Uterus (tissue), 4 donors: ENCODE measurements at places on chromosomes 13 and 19.

- no peak for DNase-seq
Measured at GRCh38 chr19:55149078-55150003, at the start of gene TNNT1. Gene TNNT1 (minus strand): TSS chr19:55149206. CDS start chr19:55147157, 2,049 bp downstream.

DNA sequence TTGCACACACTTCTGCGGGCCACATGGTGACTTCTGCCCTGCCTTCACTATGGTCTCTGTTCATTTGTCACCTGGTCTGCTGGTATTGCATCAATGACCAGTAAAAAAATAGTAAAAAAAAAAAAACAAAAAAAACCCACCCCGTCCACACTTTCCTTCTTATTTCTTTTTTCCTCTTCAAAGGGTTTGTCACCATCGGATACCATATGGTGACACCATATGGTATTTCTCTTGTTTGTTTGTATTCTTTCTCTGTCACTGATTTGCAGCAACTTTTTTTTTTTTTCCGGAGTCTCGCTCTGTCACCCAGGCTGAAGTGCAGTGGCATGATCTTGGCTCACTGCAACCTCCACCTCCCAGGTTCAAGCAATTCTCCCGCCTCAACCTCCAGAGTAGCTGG, 26.2 kb upstream of the OR7C2 start:
- DNase-seq, result no peak

GRCh38 chr13:91185294-91185863, 162.1 kb upstream of the MIR17HG start:
- no peak for DNase-seq

DNA sequence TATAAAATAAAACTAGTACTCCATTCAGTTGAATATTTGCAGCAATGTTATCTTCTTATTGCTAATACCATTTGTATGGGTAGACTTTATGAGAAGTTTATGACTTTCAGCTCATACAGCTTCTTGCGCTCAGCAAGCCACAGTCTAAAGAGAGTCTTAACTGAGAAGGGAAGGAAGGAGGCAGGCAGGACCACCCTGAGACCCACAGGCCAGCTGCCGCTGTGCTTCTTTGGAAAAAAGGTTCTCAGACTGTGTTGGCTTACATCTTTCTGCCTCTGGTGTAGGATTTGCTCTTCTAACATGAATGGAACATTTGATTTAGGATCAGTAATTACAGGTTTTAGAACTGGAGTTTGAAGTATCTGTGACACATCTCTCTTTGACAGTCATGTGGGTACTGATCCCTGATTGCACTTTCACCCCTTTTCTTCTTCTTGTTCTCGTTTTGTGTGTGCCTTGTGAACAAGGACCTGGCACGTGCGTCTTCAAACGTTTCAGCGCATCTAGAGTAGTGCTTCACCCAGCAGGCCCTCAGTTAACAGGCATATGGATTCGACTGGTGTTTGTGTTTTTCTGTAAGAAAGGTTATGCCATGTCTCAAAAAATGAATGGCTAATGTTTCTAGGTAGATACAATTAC, 7.1 kb upstream of the GPR18 start:
- DNase-seq, result no peak

DNA sequence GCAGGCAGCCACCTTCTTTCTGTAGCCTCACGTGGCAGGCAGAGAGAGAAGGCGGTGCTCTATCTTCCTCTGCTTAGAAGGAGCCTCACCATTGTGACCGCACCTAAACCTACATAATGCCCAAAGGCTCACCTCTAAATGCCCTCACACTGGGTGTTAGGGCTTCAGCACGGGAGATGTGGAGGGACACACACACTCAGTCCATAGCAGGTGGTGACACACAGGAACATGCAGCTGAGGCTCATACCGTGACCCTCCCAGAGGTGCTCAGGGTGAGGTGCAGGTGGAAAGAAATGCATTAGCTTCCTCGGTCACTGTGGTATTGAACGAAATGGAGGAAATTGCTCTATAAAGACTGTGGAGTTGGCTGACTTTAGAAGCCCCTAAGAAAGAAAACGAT, 37.7 kb upstream of the TUBGCP3 start:
- DNase-seq, result no peak

DNA sequence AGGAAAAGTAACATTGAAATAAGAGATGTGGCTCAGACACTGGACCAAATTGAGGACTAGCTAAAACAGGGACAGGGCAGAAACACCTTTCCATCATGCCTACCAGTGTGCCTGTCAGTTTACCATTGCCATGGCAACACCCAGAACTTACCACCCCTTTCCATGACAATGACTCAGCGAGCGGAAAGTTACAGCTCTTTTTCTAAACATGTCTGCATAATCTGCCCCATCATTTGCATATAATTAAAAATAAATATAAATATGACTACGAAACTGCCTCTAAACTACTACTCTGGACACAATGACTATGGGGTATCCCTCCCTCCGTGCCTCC, 96.0 kb downstream of the UBL3 start:
- no peak for DNase-seq

GRCh38 chr13:65808061-65808460, 1422.1 kb downstream of the PCDH9 start:
- no peak for DNase-seq

DNA sequence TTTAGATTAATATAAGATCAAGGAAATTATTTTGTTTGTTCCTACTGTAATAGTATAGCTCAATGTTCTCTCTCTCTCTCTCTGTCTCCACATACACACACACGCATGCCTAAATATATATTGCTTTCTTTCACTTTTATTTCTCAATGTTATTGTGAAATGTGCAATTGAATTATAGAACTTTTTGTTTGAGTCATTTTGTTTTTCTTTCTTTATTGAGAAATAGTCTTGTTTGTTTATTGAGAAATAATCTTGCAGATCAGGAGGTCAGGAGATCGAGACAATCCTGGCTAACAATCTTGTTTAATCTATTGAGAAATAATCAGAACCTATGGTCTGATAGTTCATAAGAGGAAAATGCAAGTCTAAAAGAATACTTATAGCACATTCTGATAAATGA, 1581.3 kb downstream of the EFNB2 start:
- no peak for DNase-seq

DNA sequence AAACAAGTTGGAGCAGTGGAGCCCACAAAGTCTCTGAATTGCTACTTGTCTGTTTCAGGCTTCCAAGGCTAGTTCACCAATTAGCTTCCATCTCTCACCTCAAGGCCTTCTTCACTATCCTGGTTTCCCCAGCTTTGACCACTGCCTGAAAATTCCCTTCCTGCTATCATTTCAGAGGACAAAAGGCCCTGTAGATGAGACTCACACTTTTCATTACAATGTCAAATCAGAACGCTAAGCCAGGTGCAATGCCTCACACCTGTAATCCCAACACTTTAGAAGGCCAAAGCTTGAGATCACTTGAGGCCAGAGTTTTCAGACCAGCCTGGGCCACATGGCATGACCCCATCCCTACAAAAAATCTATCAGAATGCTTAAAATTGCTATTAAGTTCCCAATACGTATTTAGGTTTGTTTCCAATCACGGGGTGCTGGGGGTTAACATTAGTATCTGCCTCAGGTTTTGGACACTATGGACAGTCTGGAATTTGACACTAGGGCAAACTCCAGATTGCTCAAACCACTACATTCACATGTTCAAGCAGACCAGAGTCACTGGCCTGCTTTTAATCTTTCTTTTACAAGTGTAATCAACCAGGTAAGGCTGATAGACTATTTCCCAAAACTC, 5.5 kb downstream of the TPT1 start:
- DNase-seq, result no peak

DNA sequence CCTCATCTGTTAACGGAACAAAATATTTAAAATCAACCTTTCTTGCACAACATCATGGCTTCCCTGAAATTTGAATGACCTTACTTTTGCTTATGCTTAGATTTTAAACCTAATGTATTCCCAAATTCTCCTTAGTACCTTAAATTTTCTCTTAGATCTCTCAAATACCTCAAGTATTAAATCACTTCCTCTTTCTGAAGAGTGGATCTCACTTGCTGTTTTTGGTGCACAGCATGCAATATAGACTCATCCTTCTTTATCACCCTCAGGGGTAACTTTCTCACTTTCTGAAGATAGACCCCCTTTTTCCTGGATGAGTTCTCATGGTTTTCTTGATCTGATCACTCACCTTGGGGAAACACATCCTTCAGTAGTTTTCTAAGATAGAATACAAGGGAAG, 871.7 kb downstream of the DACH1 start:
- DNase-seq, result no peak

DNA sequence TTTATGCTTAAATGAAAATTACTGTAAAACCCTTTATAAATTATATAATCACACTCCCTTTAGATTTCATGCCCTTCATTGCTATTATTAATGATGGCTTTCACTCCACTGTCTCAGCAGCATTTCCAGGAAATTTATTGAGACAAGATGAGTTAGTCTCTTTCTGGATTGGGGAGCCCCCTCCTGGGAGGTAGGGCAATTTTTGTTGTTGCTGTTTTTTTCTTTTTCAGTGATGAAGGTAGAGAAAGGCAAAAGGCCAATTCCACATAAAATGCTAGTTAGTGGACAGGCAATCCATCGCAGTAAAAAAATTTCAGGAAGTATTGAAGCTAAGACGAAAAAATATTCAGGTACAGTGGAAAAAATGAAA, 80.2 kb downstream of the TEX26 start:
- no peak for DNase-seq

DNA sequence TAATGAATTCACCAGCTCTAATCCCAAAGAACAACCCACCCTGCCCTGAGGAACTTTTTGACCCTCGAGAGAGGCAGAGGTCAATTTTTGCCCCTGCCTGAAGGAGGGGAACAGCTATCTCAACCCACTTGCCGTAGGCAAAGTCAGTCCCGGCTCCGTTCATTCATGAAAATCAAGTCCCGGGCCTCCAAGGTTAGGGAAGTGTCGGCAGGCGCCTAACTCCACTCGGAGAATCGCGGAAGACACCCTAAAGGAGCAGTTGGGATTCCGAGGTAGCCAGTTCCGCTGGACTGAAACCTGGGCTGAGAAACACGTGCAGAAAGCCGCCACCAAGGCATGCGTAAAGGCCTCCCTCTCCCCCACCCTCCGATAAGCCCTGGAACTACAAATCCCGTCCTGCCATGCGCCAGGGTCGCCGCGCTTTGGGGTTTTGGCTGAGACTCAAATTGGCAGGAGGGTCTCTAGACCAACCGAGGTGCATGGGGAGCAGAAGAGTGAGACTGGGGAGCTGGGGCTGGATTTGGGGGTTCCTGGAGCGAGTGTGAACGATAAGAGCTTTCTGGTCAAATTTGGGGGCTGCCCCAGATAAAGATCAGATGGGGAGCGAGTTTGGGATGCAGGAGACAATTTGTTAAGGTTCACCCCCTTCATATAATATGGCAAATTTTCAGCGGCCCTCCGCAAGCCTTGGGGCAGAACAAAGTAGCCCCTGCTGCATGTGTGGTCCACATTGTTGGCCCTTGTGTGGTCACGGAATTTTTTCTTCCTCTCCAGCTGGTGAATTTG, at the start of gene TNPO2:
TNPO2 (minus strand) TSS at position 292 of the 786 bp plus-strand sequence. CDS start 2,955 bp downstream, outside the sequence.
- peak; percentile 55 for DNase-seq

GRCh38 chr13:34810996-34811395, 131.1 kb upstream of the NBEA start:
- DNase-seq, result no peak

DNA sequence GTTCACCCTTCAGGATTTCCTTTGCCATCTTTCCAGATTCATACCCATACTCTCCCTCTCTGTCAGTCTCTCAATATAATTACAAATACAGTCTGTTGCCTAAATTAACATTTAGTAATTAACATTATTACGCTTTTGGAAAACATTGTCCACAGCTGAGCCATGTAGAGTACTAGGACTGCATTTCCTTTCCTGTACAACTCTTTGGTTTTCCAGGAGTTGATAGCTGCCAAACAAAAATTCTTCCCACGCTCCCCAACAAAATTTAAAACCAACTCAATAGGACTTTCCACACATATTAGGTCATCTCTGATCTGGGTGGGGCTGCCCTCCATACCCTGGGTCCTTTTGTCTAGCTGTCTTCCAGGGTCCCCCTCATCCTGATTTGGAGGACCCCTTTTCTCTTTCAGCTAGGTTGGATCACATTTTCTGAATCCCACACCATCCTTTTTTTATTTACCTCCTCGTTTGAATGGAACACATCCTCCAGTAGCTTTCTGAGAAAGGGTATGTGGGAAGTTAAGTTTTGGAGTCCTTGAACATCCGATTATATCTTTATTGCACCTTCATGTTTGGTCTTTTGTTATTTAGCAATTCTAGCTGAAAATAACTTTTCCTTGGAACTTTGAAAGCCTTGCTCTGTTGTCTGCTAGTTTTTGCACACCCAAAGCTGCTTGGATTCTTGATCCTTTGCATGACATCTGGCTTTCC, 17.7 kb downstream of the ONECUT3 start:
- no peak for DNase-seq

DNA sequence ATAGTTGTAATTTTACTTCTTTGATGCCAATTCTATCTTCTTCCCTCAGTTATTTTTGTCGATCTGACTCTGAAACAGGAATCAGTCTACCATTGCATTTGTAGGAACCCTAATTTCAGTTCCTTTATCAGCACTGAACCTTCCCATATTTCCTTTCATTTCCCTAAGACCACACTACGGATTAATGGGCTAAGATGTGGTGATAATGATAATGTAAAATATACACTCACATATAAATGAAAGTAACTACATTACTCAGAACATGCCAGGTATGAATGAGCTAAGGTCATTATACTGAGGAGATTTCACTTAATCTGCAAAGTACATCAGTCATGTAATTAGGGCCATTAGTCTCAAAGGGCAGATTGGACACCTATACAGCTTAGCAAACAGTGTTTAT, 60.2 kb upstream of the RFC3 start:
- DNase-seq, result no peak

GRCh38 chr19:2652504-2653099, 49.9 kb downstream of the GNG7 start:
- no peak for DNase-seq

- no peak for DNase-seq
Measured at GRCh38 chr19:17214508-17215126, 540 bp upstream of the USE1 start.

DNA sequence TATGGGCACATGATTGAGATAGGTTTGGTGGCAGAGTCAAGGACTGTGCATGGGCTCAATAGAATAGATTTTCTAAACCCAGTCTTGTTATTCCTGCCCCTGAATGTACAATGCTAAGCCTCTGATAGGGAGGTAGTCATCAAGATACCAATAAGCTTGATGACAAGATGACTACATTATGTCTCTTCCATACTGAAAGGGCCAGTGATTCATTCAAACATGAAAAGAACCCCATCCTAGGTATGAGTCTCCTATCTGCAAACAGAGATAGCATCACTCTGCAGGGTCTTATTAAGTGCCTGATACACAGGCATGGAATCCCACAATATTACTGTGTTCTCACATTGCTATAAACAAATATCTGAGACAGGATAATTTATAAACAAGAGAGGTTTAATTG, 40.3 kb upstream of the UFM1 start:
- no peak for DNase-seq

DNA sequence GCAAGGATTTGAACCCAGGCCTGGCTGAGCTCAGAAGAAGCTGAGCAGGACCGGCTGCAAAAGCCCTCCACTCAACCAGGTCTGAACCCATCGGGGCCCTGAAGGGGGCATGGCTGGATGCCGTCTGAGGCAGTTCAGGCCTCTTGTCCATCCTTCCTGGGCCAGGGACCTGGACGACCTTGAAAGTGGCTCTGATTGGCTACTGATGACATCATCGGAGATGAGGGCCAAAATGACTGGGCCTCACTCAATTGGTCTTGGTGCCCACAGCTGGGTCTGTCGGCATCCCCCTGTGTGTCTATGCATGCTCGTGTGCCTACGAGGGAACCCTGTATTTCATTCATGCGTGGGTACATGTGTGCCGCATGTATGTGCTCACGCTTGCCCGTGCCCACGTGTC, 71.8 kb downstream of the PTPRS start:
- DNase-seq, result no peak

- no peak for DNase-seq
Measured at GRCh38 chr19:19274716-19275565, 1.8 kb upstream of the TM6SF2 start.
